ENCODE measurements at places on chromosomes 6 and 20.

- DNase-seq = no peak
These were observed 242.5 kb downstream of the ADGRG6 start for GRCh38 chr6:142544199-142544838.

DNA sequence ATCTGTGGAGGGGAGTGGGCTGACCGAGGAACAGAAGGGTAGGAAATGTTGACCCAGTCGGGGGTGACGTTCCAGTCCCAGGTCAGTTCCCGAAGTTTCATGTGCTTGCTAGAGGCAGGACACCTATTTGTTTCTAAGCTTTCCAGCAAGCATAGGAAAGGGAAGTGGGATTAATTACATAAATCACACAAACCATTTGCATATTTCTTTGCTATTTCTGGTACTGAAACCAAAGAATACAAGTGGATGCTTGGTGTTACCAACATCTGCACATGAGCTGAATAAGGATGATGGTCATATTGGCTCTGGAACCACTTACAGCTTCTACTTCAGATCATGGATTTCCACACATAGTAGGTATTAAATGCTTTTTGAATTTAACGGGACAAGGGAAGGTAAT is 546.5 kb downstream of the PRKN start:
- no peak for DNase-seq

DNA sequence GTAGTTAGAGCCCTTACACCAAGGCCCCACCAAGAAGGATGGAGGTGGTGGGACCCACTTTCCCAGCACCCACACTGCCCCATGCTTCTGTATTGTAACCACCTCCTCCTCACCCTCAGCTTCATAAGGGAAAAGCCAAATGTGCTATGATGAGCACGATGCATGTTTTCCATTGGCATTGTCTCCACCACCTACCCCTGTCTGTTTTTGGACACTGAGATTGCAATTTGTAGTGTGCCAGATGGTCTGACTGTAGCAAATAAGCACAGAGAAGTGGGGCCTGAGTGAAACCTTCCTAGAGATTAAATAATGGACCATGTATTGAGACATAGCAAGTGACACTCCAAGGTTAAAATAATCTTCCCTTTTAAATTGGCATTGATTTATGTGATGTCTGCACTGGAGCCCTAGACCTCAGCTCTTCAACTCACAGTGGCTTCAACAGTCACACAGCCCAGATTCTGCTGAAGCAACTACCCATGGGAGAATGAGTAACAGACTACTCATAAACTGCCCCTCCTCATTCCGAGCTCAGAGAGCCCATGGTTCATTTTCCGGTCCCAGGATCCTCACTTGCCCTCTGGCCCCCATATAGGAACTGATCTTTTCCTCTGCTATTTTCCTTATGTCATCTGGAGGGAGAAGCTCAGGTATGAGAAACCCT is 177.9 kb downstream of the COL9A1 start:
- no peak for DNase-seq

GRCh38 chr6:75611011-75611701 is 9.5 kb downstream of the SENP6 start:
- no peak for DNase-seq

DNA sequence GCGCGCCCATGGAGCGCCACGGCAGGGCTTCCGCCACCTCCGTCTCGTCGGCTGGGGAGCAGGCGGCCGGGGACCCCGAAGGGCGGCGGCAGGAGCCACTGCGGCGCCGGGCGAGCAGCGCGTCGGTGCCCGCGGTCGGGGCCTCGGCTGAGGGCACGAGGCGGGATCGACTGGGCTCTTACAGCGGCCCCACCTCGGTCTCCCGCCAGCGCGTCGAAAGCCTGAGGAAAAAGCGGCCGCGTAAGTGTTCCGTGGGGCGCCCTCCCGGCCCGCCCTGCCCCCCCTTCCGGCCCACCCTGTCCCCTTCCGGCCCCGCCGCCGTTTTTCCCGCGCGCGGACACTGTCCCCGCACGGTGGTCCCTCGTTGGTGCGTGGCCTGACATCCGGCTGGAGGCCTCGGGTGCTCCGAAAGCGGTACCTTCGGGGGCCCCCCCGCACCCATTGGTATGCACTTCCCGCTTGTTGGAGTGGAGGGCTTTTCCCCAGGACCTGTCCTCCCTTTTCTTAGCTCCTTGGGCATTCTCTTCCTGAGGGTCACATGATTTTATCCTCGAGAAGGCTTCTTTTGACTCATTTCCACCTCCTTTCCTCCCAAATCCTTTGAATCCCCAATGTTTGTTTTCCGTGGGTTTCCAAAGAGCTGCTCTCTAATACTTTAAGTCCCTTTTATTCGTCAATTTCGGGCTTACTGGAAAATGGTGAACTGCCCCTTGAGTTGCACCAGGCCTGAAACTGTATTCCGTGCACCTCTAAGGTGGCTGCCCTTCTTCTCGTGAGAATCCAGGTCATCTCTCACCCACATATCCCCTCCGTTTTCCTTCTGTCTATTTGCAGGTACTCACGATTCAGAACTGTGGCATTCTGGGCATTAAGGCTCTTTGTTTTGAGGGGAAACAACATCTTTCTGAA is 556 bp downstream of the PANK2 start:
- DNase-seq = peak; percentile 63

- no peak for DNase-seq
These were observed 9.7 kb upstream of the SMIM13 start for GRCh38 chr6:11083956-11084355.

DNA sequence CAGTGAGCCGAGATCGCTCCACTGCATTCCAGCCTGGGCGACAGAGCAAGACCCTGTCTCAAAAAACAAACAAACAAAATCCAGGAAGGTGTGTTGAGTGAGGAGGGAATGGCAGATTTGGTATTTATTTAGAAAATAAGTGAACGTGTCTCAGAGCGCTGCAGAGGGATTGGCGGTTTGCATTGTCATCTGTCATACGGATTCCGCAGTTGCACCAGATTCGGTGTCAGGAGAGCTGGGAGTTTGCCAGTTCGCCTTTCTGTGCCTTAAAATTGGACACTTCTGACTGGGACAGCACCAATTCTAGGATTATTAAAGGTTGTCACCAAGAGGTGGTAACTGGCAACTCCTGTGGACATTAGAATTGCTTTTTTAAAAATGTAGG is 912 bp downstream of the SNRNP48 start:
- DNase-seq = no peak

DNA sequence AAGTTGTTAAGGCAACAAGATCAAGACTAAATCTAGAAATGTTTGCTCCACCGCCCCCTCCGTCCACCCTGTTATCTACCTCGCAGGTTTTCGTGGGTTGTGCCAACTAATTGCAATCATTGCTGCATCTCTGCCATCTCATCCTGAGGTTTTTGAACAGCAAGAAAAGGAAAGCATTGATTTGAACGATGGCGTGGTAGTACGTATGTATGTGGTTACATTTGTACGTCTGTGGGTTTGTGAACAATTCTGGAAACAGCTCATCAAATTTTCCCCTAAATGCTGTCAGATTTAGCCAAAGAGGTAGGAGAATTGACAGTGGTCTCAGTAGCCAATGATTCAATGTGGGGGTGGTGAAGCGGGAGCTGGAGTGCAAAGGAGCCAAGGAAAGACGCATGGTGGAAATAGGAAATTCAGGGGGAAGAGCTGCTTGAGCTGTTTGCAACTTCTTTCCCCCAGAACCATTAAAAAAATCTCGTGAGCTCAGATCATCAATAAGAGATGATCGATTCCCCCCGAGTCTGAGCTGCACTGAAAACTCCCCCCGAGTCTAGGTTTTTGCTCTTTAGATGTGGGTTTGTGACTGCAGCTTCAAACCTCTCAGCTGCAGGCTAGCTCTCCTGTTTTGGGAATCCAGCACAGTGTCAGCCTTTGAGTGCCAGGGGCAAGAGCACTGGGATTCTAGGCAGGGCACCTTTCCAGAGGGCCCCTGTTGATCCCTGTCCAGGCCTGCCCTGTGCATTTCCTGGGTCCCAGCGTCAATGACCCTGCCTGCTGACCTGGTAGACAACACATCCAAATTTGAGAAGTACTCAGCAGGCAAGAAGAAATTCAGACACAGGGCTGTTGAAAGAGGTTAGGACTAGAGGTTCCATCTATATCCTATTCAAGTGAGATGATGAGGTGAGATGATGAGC is 72.6 kb upstream of the LY86 start:
- peak; percentile 25 for DNase-seq

DNA sequence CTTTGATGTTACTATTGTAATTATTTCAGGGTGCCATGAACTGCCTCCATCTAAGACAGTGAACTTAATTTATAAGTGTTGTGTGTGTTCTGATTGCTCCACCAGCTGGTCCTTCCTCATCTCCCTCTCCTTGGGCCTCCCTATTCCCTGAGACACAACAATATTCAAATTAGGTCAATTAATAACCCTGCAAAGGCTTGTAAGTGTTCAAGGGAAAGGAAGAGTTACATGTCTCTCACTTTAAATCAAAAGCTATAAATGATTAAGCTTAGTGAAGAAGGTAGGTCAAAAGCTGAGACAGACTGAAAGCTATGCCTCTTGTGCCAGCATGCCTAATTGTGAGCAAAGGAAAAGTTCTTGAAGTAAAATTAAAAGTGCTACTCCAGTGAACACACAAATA is 35.5 kb upstream of the TMEM217 start:
- no peak for DNase-seq

GRCh38 chr20:57190536-57191264 is 75.7 kb downstream of the BMP7 start:
- DNase-seq = no peak

GRCh38 chr20:21821358-21821757 is 115.9 kb downstream of the PAX1 start:
- no peak for DNase-seq

DNA sequence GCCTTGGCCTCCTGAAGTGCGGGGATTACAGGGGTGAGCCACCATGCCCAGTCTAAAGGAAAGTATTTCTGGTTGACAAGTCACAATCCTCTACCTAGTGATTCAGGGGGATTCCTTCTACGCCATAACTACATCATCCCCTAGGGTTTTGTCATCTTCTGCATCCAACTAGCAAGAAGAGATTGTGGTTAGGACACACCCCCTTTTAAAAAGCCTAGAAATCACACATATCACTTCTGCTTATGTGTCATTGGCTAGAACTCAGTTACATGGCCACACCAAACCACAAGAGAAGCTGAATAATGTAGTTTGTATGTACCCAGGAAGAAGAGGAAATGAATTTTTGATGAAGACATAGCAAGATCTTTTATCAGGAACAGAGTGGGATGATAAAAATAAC is 14.7 kb upstream of the CHD6 start:
- DNase-seq = no peak

DNA sequence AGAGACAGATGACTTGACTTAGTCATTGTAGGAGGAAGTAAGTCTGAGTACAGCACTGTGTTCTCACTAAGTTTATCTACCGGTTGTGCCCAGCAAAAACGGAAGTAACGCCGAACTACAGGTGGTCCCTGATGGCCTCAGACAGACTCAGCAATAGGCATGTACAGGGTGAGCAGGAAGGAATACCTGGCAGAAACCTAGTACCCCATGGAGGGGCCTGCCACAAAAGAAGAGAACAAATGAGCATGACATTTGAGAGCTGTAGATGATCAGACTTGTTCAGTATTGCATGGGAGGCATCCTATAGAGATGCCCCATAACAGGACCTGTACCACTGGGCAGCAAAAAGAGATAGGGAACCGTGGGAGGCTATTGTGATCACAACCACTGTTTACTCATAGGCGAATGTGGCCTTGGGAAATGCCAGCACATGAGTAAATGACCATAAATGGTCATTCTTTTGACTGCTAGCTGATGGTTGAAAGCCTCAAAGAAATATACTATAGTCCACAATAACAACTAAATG is 106.4 kb upstream of the TAB2 start:
- DNase-seq = peak; percentile 32

DNA sequence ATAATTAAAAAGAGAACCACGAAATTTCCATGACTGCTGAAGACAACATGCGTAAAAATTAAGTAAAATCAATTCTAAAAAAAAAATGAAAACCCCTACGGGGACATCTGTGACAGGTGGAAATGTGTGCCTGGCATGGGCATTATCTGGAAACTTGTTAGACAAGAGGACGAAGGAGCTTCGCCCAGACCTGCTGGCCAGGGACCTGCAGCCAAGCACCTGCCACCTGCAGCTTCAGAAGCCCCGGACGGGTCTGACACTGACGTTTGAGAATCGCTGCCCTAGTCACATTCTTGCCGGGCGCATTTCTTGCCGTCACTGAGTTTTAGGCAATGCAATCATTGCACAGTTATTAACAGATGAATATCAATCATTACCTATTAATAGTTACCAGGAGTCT is 140.3 kb downstream of the SMOC2 start:
- DNase-seq = no peak

GRCh38 chr6:125945378-125946141 is 11.0 kb upstream of the HINT3 start:
- no peak for DNase-seq

- DNase-seq = no peak
These were observed 63.7 kb downstream of the MYB start for GRCh38 chr6:135244805-135245204.

DNA sequence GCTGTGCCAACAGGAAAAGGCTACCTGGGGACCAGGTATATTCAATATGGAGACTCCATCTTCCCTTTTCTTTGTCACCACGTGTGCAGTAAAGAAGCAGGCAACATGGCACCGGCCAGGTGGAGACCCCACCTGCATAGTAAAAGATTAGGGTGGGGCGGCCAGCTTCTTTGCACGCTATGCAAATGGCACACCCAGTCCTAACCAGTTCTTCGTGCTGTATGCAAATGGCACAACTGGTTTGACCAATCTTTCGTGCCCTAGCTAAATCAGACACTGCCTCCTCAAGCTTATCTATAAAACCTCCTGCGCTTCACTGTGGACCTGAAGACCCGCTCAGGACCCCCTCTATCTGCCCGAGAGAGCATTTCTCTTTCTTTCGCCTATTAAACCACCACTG is 88.8 kb upstream of the EZR start:
- no peak for DNase-seq

DNA sequence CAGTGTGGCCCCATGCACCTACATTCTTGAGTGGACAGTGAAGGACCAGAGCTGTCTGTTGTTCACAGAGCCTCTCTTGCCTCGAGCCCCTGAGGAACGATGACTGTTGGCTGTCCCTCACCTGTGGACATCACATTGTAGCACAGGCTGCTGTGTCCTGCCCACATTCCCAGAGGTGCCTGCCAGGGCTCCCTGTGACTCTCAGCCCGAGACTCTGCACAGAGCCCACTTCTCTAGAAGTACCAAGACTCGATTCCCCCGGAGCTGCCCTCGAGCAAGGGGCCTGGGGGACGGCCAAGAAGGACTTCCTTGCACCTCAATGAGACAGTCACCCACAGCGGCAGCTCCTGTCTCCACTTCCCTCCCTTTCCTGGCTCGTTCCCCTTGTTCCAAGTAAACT is 28.6 kb upstream of the DLGAP4 start:
- DNase-seq = no peak

DNA sequence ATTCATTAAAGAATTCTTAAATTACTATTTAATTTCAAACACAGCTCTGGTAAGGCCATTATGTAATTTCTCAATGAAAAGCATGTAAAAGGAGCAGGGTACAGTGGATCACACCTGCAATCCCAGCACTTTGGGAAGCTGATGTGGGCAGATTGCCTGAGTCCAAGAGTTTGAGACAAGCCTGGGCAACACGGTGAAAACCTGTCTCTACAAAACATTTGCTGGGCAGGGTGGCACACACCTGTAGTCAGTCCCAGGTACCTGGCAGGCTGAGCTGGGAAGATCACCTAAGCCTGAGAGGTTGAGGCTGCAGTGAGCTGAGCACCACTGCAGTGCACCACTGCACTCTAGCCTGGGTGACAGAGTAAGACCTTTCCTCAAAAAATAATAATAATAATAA is 37.4 kb downstream of the MDN1 start:
- DNase-seq = no peak
